ENCODE measurements at places on chromosomes 4 and X.

DNA sequence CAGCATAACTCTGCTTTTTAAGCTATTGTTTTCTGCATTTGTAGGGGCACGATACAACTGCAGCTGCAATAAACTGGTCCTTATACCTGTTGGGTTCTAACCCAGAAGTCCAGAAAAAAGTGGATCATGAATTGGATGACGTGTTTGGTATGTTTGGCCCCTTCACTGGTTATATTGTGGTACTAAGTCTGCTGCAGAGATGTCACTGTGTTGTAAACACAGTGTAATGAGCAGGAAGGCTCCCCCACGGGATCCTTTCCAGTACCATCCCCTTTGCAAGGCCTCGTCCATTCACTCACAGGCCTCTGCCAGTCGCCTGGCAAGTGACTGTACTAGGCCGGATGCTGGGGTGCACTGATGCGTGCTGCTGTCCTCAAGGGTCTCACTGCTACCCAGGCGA, 13.8 kb downstream of the CYP4V2 start:
- DNase-seq, result no peak

DNA sequence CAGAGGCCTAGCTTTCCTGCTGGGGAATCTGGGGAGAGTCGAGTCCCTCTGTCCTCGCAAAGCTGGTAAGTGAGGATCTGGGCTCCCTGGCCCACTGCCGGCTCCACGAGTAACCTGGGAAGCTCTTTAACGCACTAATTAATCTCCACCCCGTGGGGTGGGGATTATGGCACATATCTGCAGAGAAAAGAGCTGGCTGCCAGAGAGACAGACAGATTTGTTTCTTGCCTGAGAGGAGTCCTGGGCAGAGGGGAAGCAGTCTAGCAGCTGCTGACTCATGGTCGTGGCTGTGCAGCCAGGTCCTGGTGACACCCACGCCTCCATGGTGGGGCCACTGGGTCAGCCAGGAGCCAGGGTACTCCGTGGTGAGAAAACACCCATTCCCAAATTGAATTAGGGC, 14.0 kb downstream of the SORCS2 start:
- no peak for DNase-seq

- DNase-seq, result no peak
Observed at GRCh38 chrX:63758011-63758410, 27.0 kb downstream of the ARHGEF9 start.

DNA sequence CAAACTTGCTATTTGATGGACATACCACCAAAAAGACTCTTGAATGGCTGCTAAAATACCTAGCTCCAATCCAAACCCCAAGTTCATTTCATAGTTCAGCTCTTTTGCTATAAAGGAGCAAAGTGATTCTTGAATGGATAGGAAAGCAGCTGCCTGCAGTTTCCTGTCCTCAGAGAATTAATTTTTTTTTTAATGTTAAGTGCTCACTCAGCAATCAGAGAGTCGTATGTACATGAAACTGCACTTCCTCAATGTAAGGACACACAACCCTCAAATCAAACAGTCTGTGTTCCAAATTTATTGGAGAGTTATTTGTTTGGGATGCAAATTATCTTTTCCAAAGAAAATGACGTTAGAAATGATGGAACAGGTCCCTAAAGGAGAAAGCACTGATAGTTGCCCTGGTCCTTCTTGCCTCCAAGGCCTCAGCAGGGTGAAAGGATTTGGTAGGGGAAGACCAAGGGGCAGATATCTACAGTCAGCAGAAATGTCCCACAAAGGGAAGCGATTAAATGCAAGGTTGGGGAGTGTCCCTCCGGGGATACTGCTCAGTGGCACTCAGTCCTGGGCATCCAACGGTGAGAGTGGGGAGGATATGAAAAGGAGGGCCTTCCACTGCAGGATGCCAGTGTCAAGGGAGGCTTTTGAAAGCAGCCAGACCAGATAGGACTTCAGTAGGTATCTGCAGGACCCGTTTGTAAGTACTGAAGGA, 67.2 kb upstream of the RASGEF1B start:
- no peak for DNase-seq

- no peak for DNase-seq
Observed at GRCh38 chr4:47703956-47704355, 133.9 kb downstream of the CORIN start.
